ENCODE measurements at places on chromosomes 7 and 10.

GRCh38 chr7:79820387-79820786, 314.2 kb upstream of the GNAI1 start:
- no peak for DNase-seq

DNA sequence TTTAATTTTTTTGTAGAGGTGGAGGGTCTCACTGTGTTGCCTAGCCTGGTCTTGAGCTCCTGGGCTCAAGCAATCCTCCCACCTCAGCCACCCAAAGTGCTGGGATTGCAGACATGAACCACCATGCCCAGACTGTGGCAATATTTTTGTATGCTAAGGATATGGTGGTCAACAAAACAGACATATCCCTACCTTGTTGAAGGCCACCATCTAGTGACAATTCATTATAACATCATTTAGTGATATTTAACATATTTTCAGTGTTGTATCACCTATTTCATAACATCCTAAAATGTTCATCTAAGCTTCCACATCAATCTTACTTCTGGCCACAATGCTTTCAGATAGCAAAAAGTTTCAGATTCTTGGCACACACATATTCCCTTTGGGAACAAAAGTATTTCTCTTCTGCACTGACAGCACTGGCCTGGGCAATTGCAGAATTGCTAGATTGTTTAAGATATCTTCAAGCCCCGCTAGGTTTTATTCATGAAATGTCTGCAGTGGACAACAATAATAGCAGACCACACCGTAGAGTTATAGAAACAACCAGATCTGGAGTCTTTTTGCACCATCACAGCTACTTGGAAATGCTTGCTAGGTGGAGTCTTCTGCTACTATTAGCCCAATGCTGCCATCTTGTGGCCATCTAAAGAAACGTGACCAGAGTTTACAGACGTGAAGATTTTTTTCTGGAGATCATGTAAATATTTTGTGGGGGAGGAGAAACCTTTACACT, 58.4 kb downstream of the DNAJC12 start:
- DNase-seq, result peak; percentile 71

DNA sequence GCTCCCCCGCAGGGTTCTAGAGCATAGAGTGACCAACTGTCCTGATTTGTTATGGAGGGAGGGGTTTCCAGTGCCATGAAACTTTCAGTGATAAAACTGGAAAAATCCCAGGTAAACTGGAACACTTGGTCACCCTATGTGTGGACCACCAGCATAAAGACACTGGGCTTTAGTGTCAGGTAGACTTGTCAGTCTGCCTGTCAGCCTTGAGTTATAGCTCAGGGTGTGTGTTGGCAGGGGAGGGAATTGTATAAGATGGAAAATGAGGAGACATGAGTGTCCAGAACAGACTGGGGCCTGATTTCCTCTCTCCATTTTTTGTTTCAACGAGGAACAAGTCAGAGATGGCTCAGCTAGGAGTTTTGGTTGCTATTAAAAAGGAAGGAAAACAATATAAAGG, 10.2 kb upstream of the EFCAB10 start:
- no peak for DNase-seq

DNA sequence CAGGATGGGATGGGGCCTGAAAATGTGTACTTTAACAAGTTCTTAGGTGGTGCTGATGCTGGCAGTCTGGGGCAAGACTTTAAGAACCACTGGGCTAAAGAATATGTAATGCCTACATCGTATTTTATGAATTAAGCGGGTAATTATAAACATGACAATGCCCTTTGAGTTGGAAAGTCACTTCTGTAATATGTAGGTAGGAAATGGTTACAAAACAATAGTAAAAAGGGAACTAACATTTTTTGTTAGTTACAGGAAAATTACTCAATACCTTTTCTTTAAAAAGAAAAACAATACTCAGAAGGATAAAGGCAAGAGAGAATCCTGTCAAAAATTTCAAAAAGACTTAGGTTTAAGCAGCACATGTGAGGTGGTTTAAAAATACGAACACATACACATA, 48.3 kb upstream of the STEAP4 start:
- DNase-seq, result no peak

DNA sequence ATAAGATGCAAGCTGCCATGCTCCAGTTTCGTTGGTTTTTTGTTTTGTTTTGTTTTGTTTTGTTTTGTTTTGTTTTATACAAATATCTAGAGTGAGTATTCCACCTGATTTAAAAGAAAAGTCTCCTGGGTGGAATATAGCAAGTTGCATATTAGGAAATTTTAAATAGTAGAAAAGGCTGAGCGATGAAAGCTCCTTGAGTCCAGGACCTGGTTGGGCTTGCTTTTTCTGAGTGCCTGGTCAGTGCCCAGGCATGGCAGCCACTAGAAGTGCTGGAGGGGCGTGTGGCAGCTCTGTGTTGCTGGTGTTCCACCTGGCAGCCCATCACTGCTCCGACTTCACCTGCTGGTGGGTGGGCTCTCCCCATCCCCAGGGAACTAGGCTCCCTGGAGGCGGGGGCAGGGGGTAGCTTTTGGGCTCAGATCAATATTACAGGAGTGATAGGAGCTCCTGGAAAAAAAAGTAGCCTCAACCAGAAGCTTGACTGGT, 8.0 kb downstream of the COL17A1 start:
- no peak for DNase-seq

DNA sequence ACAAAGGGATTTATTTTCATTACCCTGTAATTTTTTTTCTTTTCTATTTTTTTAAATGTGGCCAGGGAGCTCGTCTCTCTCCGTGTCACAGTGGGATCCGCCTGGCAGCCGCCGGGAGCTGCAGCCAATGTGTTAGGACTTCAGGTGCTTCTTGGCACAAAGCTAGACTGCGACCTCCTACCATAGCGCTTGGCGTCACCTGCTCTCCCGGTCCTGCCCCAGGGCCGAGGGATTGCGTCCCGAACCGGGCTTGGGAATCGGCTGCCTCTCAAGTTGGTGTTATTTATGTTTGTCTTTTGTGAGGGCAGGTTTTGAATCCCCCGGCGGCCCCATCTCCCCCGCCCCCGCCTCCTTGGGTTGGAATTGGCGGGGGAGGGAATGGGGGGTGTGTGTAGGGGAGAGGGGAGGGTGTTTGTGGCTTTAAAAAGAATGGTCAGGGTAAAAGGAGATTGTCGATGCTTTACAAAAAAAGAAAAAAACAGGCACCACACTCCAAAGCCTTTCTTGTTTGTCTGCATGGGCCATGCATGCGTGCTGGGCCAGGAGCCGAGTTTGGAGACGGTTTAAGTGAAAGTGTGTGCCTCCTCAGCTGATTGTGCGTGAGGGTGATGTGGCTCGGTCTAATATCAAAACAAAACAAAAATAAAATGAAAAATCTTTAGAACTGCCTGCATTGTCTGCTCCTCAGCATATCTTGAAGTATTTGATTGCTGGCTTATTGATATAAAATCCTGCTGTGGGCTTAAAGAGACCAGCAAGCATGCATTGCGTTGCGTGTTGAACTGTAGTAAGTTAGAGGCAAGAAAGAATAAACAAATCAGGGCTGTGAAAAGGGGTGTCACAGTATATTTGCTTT, 1.2 kb downstream of the PPP1R9A start:
- peak; percentile 42 for DNase-seq

GRCh38 chr7:80057488-80057887, 77.1 kb upstream of the GNAI1 start:
- DNase-seq, result no peak

- DNase-seq, result no peak
These were observed 814.6 kb upstream of the AUTS2 start for GRCh38 chr7:68783684-68784083.

GRCh38 chr7:140304191-140304799, 94.0 kb downstream of the SLC37A3 start:
- DNase-seq, result no peak

- no peak for DNase-seq
These were observed 19.2 kb downstream of the ADAP1 start for GRCh38 chr7:935164-935873.

GRCh38 chr7:37930226-37930948, 9.9 kb downstream of the EPDR1 start:
- no peak for DNase-seq

DNA sequence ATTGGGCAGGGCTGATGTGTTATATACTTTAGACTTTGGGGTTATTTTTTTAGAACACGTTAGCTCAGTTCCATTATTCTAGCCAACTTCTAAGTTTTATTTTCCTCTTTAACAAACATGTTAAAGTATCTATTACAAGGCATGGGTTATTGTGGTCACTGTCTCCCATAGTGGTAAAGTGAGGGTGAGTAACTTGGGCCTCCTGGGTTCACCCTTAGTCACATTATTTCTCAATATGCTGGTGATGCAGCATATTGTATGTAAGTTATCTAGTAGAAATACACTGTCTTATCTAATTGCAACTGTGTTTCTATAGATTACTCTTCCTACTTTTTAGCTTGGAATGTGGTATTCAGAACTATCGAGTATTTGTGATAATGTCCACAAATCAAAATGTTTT, 65.9 kb downstream of the BBS9 start:
- no peak for DNase-seq

DNA sequence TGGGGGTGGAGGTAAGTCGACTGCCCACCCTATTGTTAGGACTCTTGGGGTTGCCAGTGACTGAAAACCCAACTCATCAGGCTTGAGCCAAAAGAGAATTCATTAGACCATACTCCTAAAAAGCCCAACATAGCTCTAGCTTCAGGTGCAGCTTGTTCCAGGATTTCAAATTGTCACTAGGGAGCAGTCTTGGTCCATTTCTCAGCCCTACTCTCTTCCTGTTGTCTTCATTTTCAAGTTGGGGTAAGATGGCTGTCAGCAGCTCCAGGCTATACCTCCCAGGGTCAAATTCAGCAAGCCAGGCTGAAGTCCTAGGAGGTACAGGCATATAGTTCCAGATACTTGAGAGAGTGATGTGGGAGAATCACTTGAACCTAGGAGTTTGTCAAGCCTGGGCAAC, 14.9 kb upstream of the COL13A1 start:
- peak; percentile 21 for DNase-seq

DNA sequence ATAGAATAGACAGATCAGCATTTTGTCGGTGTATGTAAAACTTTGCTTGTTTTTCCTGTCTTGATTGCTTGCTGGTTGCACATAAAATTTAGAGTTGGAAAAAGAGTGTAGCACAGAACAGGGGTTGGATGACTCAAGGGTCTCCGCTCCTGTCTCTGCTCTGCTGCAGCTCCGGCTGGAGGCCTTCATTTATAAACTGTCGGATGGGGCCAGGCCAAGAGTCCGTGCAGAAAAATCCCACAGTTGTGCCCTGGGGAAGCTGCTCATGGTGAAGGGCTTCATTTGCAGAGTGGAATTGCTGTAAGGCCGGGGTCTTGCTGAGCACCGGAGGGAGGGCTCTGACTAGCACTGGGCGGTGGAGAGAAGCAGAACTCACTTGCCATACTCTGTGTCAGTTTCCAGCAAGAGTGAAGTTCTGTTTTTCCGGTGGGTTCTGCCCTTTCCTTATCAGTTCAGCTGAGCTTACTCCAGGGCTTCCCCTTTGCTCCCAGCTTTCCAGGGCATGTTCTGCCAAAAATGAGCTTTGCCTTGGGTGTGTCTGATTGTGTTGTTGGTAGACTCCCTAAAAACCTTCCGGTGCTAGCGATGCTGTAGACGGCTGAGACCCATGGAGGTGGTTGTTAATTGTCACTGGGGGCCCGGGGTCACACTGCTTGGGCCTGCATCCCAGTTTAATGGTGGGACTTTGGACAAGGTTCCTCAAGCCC, 67.2 kb downstream of the CAMK1D start:
- DNase-seq, result no peak

DNA sequence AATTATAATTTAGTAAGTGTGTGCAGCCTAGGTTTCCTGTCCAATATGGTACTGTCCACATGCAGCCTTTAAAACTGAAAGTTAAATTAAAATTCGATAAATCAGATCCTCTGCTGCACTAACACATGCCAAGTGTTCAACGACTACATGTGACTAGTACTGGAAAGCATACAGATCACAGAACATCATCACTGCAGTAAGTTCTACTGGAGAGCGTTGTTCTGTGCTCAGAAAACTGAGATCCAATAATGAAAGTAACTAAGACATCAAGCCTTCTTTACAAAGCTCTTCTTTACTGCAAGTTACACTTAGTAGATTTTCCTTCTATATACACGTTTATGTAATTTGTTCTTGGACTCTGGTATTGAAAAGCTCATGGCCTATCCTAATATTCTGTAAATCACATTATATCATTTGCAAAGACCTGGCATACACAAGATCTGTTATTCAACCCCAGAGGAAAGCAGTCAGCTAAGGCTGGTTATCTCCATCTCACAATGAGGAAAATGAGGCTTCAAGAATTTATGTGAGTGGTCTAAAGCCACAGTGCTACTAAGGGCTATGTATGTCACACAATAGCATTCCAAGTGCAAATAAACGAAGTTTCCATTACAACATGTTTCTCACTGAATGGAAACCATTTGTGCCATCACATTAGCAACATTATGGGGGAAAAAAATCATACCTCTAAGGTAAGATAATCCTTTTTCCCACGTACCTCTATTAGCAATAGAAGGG, 77.6 kb downstream of the VPS41 start:
- no peak for DNase-seq

GRCh38 chr7:151062399-151063211, 3.2 kb downstream of the SLC4A2 start:
- DNase-seq, result peak; percentile 67

DNA sequence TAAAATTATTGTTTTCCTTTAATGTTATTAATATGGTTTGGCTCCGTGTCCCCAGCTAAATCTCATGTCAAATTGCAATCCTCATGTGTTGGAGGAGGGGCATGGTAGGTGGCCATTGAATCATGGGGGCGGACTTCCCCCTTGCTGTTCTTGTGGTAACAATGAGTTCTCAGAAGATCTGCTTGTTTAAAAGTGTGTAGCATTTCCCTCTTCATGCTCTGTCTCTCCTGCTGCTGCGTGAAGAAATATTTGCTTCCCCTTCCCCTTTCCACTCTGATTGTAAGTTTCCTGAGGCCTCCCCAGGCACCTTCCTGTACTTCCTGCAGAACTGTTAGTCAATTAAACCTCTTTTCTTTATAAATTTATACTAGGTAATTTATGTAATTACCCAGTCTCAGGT, 27.5 kb downstream of the VIM start:
- no peak for DNase-seq

- no peak for DNase-seq
These were observed 54.0 kb downstream of the PWWP2B start for GRCh38 chr10:132450825-132451505.

- no peak for DNase-seq
These were observed 21.8 kb downstream of the PRKCQ start for GRCh38 chr10:6558272-6558671.

- DNase-seq, result no peak
These were observed 7.1 kb downstream of the KCNMA1 start for GRCh38 chr10:77630507-77630848.

DNA sequence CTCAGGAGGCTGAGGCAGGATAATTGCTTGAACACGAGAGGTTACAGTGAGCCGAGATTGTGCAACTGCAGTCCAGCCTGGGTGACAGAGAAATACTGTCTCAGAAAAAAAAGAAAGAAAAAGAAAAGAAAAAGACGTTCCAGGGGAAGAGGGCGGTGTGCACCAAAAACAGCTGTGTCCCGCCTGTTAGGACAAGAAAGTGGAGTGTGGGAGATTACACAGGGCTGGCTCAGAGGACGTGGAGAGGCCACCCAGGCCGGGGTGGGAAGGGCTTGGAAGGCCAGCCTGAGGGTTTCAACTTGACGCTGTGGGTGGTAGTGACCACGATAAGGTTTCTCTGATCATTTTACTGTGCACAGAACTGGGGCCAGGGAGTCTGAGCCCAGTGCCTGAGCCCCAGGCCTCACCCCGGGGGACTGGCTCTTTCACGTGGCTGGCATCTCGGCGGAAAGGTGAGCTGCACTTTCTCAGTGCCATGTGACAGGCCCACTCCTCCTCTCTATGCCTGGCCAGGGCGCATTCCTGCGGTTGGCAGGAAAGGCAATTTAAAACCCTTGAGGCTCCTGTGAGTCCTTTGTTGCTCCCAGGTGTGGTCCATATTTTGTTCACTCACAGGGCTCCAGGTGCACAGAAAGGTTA, 13.9 kb downstream of the RHBDD2 start:
- DNase-seq, result no peak
